ENCODE measurements at places on chromosomes 1 and 21.

- DNase-seq: no peak
Observed at GRCh38 chr1:83931658-83932253, 67.2 kb downstream of the TTLL7 start.

GRCh38 chr1:174191349-174191862 lies 32.1 kb downstream of the RABGAP1L start:
- no peak for DNase-seq

- no peak for DNase-seq
Observed at GRCh38 chr1:22874785-22875184, 97.9 kb downstream of the LACTBL1 start.

DNA sequence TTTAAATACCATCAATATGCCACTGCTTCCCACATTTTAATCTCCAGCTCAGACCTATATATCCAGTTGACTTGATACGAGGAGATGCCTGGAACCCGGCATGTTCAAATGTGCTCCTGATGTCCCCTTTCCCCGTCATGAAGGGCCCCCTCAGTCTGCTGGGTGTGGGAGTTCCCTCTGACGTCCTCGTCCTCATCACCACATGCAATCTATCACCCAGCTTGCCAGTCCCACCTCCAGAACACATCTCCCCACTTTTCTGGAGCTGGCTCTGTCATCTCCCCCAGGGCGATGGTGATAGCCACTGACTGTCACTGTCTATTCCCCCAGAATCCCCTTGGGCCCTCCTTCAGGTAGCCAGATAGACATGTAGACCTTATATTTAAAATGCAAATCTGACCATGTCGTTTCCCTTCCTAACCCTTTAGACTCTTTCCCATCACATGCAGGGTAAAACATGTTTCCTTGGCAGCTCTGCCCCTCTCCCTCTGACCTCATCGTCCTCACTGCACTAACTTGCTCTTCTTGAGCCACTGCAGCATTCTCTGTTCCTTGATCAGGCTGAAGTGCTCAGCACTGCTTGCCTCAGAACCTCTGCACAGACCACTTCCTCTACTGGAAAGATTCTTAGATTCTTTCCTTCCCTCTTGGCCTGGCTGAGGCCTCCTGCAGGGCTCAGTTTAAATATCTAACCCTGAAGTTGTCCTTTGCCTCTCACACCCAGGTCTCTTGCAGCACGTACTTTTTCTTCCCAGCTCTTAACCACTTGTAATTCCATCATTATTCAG lies 7.4 kb downstream of the AZIN2 start:
- DNase-seq: no peak

DNA sequence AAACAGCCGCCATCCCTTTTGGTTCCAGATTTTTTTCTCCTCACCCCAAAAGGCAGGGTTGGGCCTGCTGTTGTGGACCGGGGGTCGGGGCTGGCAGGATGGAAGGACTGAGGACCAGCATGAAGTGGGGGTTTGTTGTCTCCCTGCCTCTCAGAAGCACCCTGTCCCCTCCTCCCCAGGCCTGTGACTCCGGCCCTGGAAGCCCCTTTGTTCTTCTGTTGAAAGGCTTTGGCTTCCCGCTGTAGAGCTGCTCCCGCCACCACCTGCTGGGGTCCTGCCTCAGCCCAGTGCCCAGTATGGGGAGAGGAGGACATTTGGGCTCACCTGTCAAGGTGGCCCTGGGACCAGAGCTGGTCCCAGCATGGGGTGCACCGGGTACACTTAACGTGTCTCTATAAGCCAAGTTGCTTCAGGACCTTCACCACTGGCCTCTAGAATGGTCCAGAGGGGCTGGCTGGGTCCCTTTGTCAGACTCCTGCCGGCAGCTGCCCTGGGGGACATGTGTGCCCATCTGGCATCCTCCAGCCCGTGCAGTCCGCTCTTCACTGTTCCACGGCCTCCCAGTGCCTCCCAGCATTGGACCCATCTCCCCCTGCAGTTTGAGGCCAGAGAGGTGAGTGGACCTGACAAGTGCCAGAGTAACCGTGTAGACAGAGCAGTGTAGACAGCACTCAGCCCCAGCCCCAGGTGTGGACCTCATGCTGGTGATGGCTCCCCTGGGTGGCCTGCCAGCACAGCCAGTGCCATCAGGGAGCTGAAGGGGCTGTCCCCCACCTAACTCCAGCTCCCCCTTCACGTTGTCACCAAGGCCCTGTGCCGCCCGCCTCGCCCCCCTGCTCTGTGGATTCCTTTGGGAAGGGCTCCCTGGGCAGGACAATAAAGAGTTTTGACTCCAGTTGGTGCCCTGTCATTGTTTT lies 6.1 kb upstream of the SYTL1 start:
- no peak for DNase-seq

GRCh38 chr1:41917835-41918449 lies 780 bp downstream of the HIVEP3 start:
- peak; percentile 75 for DNase-seq

DNA sequence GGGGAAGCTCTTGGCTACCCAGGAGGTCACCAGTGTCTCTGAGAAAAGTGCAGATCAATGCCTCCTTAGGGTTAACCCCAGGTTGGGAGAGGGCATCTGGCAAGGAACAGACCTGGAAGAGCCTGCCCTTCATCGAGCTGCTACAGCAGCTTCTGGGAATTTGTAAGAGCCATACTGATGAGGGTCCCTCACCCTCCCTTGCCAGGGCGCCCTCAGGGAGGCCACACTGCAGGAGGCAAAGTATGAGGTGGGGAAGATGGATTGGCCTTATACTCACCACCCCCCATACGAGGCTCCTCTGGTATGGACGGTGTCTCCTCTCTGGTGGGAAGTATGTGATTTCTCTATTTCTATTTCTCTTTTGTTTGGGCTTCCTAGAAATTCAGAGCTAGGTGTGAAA lies 13.2 kb downstream of the IGSF3 start:
- no peak for DNase-seq

DNA sequence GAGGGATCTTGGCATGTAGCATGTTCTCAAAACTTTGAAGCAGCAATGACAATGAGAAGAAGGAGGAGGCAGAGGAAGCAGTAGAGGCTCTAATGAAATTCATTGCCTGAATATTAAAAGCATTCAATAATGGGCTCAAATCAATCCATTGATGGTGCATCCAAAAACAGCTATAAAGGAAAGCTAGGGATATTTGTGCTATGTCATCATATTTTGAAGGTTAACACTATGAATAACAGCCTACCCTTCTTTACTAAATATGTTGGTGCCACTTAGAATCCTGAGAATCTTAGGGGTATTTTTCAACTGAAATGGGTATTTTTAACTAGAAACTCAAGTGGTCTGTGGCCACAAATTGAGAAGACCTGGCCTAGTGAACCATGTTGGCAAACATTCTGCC lies 153.7 kb downstream of the SETD4 start:
- no peak for DNase-seq

- no peak for DNase-seq
Observed at GRCh38 chr1:203295796-203296195, 9.5 kb upstream of the BTG2 start.

- DNase-seq: peak; percentile 55
Observed at GRCh38 chr1:24536391-24536840, 19.5 kb upstream of the NCMAP start.

DNA sequence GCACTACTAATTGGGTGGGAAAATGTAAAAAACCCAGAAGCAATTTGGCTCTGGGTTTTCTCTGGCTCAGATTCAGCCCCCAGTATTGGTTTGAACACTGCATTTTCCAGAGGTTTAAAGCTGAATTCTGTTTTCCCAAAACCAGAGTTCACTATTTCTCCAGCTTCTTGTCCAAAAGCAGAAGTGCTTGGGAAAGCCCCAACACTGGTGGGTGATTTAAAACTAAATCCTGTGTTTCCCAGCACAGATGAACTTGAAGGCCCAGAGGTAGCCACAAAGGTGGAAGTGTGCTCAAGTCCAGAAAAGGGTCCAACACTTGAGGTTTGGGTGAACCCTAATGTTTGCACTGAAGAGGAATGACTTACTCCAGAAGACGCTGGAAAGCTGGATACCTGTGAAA lies 678 bp downstream of the MCM3AP start:
- no peak for DNase-seq

- DNase-seq: no peak
Observed at GRCh38 chr1:94875794-94876193, 51.1 kb downstream of the CNN3 start.

- DNase-seq: no peak
Observed at GRCh38 chr1:190226006-190226405, 251.7 kb downstream of the BRINP3 start.

DNA sequence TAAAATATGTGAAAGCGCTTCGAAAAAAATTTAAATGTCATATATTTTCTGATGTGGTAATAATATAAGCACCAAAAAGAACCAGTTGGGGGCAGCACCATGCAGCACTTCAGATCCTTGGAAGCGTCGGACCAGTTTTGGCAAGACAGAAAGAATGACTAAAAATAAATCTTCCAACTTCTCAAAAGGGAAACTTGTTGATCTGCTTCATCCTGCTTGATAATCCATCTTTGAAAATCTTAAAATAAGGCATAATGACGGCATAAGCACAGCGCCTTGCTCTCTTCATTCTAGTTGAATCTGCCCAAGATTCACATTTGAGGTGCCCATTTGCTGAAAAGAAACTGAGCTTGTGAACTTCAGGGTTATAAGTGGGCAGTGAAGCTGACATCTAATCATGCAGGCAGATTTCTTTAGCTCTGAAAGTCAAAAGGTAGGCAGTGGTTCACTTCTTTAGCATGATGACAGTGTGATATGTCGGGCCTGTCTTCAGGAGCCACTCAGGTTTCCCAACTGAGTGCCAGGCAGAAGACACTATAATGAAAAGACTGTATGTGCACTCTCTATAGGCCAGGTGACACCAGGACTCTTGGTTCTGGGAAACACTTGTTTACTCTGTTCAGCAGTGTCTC lies 19.8 kb upstream of the MUTYH start:
- no peak for DNase-seq

DNA sequence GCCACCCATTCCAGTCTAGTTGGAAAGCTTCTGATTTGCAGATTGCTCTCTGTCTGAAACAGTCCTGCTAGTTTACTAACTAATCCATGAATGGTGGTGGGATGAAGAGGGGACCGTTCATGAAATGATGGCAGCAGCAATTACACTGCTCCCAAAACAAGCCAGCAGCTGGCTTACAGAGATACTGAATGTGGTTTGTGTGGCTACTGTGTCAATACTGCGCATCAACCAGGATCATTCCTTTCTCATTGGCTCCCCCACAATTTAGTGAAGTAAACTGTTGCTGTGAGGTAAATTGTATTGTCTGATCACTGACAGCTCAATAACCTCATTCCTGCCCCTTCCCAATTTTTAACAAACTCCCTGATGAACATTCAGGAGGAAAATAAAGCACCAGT lies 191.3 kb upstream of the LMO4 start:
- no peak for DNase-seq
